Gastroesophageal sphincter (tissue), 4 donors: ENCODE measurements at places on chromosomes 3 and 15. TPM values are rescaled to one million over a fixed set of nuclear protein-coding genes. Genes with fewer than 3 reads are reported as not detected.

Gene CHDH
- total RNA-seq, result 5.5 TPM

Gene PSTPIP1
- total RNA-seq, result 18.2 TPM

- no peak for ATAC-seq
Measured at GRCh38 chr3:127640042-127640355, 11.0 kb downstream of the PODXL2 start.

Gene OR5K2
- total RNA-seq, result not detected

Gene PCLAF
- 2.4 TPM for total RNA-seq

Gene IGSF11
- total RNA-seq, result 20.2 TPM

- ATAC-seq, result no peak
Measured at GRCh38 chr3:33652736-33653135, 65.3 kb downstream of the CLASP2 start.
